ENCODE measurements at places on chromosomes 11 and 22.
A peak's percentile ranks its signal among the peaks of the same experiment; 100 is the strongest.

- no peak for DNase-seq
These were observed 176.5 kb downstream of the TRPC6 start for GRCh38 chr11:101407324-101407723.

DNA sequence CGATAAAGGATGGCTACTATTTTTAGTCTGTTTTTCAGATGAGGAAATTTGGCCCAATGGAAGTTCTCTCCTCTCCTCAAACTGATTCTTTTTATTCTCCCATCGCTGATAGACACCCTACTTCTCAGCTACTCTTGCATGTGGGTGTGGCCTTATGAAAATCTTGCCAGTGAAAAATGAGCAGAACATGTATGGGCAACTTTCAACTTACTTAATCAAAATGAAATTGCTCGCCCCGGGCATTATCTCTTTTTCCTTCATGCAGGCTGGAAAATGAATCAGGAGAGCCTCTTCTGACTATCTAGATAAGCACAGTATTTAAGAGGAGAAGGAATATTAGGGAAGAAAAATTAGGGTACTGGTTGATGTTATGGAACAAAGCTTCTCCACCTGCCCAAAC is 2354.7 kb upstream of the RAG2 start:
- DNase-seq, result no peak

DNA sequence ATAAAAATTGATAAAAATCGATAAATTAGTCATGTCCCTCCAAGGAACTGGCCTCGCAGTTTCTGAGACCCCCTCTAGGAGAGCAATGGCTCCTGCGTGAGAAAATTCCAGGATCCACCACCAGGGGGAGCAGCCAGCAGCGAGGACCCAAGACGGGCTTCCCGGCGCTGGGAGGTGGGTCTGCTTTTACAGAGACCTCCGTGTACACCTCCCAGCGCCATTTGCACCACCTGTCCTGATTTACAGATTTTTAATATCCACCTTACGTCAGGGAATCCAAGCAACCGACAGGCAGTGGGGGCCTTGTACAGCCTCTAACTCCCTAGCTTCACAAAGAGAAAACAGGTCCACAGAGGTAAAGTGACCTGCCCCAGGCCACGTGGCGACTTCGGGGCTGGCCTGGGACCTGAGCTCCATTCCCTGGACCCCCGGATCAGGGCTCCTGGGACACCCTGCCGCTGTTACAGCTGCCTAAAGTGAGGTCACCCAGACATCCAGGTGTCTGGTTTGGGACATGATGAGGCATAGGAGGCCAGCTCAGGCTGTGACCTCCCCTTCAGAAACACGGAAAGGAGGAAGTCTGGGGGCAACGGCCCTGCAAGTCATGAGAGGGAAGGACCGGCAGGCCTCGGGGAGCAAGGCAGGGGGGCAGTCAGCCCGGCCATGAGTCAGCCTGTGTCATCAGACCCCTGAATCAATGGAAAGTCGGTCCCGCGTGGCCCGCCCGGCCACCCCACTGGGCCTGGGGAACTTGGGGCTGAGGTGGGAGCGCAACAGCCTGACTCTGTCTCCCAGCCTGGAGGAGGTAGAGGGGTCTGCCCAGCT is 3.5 kb downstream of the OSM start:
- DNase-seq, result no peak

- DNase-seq, result peak; percentile 79
These were observed 1.7 kb upstream of the GAB2 start for GRCh38 chr11:78419327-78419726.

DNA sequence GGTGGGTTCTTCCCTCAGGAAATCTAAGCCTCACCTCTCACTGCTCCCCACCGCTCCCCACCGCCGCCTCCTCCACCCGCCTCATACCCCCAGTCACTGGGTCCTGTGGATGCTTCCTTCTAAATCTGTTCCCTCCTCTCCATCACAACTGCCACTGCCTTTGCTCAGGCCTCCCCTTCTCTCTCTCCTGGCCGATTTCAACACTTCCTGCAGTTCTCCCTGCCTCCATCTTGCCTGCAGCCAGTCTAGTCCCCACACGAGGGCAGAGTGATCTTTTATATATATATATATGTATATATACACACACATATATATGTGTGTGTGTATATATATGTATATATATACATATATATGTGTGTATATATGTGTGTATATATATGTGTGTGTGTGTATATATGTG is 27.8 kb downstream of the CREB3L1 start:
- DNase-seq, result no peak

DNA sequence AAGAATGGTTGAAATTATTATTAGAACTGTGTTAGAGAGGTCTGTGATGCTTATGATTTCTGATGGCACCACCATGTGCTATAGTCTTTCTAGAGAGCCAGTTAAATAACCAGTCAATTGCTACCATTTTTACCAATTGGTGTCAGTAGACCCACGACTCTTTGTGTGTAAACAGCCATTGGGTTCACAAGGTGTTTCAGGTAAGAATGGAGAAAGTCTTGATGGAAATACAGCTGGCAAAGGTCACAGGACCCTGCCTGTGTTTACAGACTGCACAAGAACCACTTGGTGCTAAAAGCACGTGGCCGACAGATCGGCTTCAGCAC is 30.5 kb upstream of the OR10G7 start:
- no peak for DNase-seq

GRCh38 chr11:117059611-117060148 is 38.5 kb downstream of the SIK3 start:
- no peak for DNase-seq

GRCh38 chr11:133953547-133953946 is 3.2 kb downstream of the IGSF9B start:
- DNase-seq, result no peak

GRCh38 chr11:67024410-67024809 is 1.5 kb downstream of the SYT12 start:
- DNase-seq, result no peak

DNA sequence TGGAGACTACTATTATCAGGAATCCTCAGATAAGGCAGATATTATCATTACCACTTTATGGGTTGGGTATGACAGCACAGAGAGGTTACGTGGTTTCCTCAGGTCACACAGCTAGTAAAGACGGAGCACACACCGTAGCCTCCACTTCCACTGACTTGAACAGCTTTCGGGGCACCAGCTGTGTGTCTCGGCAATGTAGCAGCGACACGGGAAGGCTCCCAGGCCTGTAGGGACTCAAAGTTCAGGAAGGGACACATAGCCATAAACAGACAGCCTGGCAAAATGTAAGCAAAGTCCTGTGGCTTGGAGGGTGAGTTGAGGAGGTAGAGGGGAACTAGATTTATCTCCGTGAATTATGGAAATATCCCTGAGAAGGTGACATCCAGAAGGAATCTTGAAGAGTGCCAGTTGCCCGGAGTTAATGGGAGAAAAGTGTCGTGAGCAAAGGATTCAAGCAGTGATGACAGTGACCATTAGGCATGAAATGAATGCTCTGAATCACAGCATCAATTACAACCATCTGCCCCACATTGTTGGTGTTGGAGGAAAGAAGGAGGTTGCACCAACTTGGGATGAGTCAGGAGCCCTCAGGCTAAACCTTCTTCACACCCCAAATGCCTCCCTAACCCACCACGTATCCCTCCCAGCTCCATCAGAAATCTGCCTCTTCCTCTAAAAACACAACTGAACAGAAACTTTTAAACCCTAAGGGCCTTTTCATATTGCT is 106.7 kb upstream of the ASPHD2 start:
- peak; percentile 99 for DNase-seq

GRCh38 chr11:69215216-69215615 is 59.5 kb downstream of the SMIM38 start:
- DNase-seq, result no peak

DNA sequence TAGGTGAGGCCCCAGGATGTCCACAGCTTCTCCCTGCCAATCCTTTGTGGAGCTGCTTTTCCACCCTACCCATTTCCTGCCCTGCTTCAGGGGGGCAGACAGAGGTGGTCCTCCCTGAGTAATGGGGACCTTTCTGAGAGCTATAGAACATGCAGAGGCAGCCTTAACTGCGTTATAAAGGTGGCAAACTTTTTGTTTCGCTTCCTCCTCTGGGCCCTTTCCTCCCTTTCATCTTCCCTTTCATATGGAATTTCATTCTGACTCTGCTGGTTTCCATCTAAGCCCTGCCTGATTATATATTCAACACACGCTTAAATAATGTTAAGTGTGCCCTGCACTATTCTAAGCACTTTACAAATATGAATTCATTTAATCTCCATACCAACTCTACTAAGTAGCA is 169.3 kb upstream of the E2F8 start:
- no peak for DNase-seq

DNA sequence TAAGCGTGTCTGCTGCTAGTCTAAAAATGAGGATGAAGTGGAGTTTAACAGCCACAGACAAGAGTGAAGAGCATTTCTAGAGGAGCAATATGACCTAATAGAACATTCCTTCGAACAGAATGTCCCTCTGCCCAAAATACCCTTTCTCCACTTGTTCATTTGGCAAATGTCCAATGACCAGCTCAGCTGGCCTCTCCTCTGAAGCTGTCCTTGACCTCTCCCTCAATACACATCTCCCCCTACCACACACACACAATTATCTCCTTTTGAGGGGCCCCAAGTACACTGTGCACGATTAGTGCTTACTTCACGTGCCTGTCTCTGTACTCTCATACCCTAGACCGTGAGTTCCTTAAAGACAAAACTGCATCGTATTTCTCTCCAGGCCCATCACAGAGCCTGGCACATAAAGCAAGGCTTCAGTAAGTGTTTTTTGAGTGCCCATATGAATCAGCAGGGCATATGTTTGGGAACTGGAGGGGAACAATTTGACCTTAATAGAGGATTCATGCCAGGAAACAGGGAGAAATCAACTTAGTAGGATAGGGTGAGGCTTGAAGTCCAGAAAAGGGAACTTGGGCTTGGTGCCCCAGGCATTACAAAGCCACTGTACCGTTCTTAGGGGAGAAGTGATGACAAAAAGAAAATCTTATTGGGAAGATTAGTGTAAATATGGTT is 18.1 kb upstream of the NCAM1 start:
- DNase-seq, result no peak

DNA sequence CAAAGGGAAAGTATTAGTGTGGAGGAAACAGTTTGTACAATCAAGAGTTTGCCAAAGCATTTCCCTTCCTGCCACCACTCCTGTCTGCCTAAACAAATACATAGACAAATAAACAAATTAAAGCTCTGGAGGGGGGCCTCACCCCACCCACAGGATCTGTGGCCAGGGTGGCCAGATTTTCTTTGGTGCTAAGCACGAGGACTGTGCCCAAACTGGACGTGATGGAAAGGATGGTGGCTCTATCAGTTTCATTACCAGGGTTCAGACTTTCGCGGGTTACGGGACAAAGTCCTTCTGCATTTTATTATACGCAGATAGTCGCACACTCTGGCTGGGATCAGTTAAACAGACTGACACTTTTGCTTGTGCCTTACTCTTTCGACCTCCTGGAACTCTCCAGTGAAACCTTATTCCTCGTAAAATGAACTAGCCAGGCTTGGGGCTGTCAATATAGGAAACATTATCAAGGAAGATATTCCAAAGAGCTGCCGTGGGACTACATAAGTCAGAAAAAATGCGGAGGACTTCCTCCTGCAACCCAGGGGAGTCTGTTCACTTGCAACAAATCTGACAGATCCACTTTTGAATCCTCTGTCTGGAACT is 11.2 kb downstream of the BARX2 start:
- DNase-seq, result no peak

DNA sequence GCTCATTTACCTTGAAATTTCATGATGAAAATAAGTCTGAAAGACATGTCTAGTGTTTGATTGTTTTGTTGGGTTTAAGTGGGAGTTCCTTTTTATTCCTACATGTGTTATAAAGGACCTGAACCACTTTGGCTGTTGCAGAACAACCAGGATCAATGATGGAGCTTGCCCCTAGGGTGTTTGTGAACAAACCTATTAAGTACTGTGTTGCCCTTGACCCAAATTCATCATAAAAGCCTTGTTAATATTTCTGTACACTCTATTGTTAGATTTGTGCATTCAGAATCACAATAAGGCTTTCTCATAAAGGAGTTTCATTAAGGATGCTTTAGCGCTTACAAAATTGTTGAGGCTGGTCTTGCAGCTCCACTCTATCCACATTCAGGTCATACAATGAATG is 452.6 kb downstream of the NELL1 start:
- DNase-seq, result no peak

DNA sequence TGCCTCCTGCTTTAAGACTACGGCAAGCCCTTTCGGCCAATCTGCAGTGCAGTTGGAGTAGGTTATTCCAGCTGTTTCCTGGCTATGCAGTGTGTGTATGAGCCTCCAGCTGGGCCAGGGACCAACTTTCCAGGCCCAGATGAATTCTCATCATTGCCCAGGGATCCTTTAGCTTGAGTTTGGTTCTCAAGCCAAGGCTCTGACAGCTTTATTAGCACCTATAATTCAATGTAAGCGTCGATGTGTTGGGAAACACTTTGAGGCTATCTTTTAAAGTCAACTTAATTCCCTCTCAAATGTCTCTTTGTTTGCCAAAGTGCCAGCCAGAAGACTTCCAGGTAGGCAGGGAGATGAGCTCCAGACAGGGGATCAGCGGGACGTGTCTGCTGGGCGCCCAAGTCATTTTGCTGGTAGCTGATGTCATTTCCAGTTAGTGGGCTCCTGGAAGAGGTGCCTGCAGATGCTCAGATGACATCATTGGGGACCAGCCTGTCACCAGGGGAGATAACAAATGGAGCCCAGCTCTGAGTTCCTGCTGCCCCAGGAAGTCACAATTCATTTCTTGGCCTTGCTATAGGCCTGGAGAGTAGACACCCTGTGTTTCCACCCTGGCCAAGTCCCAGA is 520.4 kb downstream of the SOX6 start:
- DNase-seq, result no peak

- DNase-seq, result no peak
These were observed 236.2 kb upstream of the KIRREL3 start for GRCh38 chr11:127236776-127237175.

- DNase-seq, result no peak
These were observed 95.7 kb downstream of the SCN3B start for GRCh38 chr11:123558536-123559315.

- no peak for DNase-seq
These were observed 5.3 kb downstream of the CSF2RB start for GRCh38 chr22:36918586-36919284.

GRCh38 chr11:103546236-103546635 is 437.0 kb downstream of the DYNC2H1 start:
- DNase-seq, result no peak

- no peak for DNase-seq
These were observed 98.8 kb downstream of the SGSM3 start for GRCh38 chr22:40469181-40469580.

DNA sequence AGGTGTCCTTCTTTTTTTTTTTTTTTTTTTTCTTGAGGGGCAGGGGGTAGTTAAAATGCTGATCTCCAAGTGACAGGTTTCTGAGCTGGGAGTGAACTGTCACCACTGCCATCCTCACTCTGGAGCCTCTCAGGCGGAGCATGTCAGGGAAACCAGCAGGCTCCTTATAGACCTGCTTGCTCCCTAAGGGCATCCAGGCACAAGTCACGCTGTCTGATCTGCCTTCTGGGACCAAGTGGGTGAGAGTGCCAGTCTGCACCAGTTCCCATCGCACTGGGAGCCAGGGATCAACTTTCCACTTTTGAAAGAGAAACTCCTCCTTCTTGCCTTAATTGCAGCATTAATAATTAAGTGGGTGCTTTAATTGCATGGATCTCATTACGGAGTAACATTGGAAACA is 537.9 kb upstream of the CADM1 start:
- no peak for DNase-seq

GRCh38 chr11:111540114-111540936 is at the start of gene LAYN:
Gene LAYN, plus strand, starts transcription at chr11:111540720. Its CDS starts 124 bp downstream, at chr11:111540844.
- no peak for DNase-seq
